NCI-H1436 treated with DMSO at 0.1 percent for 48 hours (cell line): ENCODE measurements at places on chromosomes 16 and 17.

- DNase-seq = no peak
Observed at GRCh38 chr17:76134911-76135809, 5.9 kb downstream of the FOXJ1 start.

- DNase-seq = no peak
Observed at GRCh38 chr16:15874745-15875314, 13.6 kb downstream of the CEP20 start.

DNA sequence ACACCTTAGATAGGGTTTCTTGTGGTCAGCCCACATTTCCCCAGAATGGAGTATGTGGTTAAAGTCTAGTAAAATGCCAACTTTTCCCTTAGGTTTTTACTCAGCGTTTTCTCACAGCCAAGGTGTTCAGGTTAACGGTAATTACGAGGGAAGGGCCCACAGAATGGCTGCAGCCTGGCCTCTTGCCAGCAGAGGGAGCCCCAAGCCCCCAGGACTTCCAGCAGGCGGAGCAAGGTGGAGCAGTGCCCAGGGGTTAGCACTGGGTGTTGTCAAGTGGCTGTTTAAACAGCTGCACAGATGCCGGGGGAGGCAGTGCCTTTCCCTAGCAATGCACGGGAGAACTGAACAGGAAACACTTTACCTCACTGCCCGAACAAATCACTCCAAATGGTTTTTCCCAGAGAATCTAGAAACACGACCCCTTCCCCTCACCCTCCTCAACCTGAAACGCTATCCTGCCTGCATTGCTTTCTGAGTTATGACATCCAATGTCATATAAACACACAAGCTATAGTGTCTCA, 6.6 kb downstream of the PHB1 start:
- peak; percentile 47 for DNase-seq

GRCh38 chr16:58732545-58733247, 1.4 kb downstream of the GOT2 start:
- DNase-seq = no peak

DNA sequence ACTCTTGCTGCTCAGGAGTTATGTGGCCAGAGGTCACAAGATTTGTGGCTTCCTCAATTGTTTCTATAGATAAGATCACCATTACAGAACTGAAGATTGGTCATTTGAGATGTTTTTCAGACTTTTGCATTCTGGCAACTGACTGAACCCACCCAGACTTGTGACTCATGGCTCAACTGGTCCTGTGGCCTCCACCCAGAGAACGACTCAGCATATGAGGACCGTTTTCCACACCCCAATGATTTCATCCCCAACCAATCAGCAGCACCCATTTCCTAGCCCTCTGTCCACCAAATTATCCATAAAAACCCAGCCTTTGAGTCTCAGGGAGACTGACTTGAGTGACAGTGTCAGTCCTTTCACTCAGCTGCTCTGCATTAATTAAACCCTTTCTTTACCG, 143.2 kb upstream of the ASIC2 start:
- no peak for DNase-seq

DNA sequence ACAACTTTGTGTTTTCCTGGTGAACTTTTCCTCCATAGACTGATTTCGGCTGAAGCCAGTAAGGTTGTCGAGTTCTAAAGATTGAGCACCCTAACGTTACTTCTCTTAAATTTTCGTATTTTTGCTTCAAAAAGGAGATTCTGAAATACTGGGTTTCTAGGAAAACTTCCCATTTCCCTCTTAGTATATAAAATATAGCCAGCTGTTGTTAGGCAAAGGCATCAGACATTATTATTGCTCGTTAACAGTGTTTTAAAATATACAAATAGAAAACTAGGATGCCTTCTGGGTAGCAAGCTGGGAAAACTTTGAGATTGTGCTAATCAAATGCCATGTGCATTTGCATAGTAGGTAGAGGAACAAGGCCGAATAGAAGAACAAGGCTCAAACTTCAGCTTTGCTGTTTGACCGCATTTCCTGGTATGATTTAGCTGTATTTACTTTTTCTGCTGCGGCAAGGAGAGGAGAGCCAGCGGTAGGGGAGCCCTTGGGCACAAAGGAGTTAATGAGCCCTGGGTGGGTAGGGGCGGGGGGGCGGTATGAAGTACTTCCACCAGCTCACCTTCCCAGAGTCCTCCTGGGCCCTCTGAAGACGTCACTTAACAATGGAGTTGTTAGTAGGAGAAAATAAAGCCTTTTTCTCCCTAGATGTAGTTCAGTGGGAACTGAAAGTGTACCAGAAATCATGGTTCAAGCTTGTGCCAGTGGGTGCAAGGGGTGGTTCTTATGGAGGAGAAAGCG, 151.9 kb downstream of the MSI2 start:
- peak; percentile 68 for DNase-seq

DNA sequence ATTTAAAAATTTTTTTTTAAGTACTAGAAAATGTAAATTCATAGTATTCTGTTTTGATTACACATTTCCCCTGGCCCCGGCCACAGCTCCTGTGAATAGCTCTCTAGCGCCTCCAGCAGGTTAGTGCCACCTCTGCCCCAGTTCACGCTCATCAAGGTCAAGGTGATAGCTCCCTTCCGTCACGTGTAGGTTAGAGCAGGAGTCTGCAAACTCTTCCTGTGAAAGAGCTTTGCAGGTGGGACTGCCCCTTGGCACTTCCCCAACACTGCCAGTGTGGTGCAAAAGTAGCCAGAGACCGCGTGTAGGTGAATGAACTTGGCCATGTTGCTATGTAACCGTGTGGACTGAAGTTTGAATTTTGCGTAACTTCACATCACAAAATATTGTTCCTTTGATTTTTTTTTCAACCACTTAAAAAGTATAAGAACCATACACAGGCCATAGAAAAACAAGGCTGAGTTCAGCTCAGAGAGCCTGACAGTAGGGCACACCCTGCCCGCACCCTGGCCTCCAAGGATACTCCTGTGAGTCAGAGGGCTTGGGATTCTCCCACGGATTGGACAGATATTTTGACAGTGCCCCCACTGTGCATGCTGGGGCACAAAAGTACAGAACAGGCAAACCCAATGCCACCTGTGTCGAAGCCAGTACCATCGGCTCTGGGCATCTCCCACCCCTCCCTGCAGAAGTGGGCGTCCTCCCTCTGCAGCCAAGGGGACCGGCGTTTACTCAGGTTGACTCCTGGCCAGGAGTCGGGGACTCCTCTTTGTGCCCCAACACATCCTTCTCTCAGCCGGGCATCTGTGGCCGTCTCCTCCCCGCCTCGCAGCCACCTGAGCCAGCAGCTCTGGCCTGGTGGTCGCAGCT, 92.0 kb upstream of the CHMP6 start:
- no peak for DNase-seq

DNA sequence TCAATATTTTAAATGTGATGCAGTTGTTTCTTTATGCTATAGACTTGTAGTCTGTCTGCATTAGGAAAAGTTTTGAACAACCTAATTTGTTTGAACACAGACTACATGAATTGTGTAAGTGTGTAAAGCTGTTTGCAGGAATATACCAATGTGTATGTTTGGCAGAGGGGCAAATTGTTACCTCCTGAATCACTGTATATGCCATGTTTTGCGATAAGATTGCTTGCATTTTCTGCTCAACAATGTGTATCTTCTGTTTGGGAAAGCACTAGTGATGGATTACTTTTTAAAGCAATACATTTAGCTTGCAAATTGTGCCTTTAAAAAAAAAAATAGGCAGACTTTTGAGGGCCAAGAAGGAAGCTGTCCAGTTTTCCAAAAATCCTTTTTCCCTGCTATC, 14.6 kb downstream of the RBBP6 start:
- no peak for DNase-seq

DNA sequence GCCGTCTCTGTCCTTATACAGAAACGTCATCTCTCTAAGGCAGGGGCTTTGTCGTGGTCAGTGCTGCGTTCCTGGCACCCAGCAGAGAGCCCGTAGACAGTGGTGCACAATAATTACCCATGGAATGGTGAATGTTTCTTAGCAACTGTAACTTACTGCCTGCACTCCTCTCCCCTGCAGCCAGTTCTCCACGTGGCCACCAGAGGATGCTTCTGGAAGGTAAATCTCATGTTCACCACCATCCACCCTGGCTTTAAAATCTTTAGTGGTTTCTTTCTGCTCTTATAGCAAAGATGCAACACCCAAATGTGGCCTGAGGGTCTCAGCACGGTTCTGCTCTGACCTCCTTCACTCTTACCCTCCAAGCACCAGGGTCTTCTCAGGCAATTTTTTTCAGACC, 150.8 kb downstream of the GRIN2A start:
- no peak for DNase-seq

- no peak for DNase-seq
Observed at GRCh38 chr16:72639494-72639893, 408.4 kb downstream of the ZFHX3 start.

DNA sequence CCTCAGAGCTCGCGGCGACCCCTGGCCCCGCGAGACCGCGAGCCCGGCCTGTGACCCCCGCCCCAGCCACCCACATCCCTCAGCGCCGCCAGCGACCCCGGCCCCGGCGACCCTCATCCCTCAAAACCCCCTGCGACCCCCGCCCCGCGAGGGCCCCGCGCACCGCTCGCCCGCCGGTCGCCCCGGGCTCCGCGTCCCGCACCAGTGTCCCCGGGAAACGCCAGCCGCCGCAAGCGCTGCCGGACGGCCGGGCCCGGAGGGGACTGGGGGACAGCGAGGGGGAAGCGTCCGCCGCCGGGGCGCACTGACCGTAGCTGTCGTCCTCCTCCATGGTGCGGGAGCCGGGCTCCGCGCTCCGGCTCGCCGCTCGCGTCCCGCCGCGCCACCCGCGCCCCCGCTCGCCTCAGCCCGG, at the start of gene CYTH1:
CYTH1 (minus strand) TSS at position 381 of the 412 bp plus-strand sequence; CDS start at position 331, 50 bp downstream.
- no peak for DNase-seq

DNA sequence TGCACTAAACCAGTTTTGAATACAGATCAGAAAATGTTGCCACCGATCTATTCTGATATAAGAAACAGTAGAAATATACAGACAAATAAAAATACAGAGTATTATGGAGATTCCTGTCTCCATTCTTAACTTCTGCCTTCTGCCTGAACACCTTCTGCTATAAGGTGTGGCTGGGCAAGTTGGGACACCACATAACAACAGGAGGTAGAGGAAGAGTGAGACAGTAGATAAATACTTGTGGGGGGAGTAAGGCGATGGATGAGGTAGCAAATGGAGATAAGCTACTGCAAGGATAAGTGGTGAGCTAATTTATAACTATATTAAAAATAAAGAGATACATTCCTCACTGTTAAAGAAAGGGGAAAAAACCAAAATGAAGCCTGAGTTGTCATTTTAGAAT, 143.7 kb downstream of the CDH8 start:
- no peak for DNase-seq

DNA sequence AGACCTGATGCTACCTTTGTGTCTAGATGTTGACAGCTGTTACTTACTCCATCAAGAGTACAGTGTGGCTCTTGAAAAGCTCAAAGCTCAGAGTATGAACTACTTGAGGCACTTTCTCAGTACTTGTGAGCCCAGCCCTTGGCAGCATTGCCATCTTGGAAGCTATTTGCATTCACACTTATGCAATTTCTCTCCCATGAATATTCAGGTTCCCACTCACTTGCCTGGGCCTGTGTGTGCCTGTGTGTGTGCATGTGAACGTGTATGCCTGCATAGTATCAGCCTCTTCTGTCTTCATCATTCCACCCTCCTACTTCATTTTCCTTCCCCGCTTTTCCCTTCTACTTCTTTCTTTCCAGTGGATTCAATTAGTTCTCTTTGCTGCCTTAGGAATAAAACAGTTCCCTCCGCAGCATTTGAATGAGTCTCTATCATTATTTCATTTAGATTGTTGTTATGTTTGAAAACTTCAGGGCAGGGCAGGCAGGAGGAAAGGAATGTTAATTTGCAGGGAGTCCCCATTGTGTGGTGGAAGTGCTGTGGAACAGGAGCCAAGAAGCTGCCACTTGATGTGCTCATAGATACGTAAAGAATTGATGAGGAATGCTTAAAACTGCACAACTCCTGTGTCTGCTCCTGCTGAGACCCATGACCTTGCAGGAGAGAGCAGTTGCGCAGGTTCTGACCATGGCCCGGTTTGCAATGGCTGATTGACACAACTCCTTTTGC, 58.9 kb downstream of the HS3ST4 start:
- DNase-seq = no peak

GRCh38 chr17:17206913-17207335, 791 bp upstream of the PLD6 start:
- DNase-seq = no peak

GRCh38 chr16:4433228-4433627, 7.6 kb downstream of the DNAJA3 start:
- no peak for DNase-seq

GRCh38 chr17:48012151-48012520, 25.5 kb downstream of the COPZ2 start:
- DNase-seq = peak; percentile 77

DNA sequence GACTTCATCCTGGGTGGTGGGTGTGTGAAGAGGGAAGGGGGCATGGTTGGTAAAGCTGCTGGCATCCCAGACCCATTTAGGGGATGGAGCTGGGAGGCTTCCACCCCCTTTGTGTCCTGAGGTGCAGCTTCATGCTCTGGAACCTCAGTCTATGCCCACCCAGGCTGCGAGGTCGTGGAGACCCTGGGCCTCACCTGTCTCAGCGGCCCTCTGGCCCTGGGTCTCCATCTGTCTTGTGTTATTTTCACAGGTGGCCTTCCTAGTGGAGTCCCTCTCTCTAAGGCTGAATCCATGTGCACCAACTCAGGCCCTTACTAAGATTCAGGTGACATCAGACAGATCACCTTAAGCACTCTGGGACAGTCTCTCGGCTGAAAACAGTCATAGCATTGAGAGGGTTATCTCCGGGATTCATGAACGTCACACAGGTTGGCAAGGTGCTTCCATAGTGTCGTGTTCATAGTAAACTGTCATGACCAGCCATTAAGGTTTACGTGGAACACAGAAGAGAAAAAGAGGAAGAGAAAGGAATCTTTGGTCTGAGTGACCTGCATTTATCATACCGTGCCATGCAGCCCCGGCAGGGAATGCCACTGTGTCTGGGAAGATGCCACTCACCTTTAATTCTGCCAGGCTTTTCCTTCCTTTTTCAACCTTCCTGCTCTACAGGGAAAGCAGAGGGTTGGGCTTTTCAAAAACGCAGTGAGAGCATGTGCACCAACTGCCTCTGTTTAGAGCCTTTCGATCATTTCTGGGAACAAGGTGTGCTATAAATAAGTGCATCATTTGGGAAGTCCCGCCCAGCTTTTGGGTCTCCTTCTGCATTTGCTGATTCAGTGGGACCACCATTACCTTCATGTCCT, 4.5 kb upstream of the FOXL1 start:
- DNase-seq = no peak

DNA sequence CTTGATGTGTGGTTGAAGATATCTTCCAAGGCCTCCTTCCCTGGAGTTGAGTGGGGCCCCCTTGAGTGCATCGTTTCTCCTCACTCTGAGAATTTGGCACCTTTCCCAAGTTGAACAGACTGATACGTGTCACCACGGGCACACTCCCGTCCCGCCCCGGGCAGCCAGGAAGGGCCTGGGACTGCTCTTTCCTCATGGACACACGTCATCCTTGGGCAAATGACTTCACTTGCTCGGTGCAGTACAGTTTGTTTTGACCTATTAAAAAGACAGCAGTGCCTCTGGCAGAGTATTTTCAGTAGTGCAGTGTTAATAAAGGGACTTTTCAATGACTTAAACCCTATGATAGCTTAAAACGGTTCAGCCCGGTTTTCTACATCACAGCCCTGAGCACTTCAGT, 59.9 kb downstream of the SEC14L1 start:
- DNase-seq = no peak

GRCh38 chr16:55475919-55476318, 3.1 kb upstream of the MMP2 start:
- DNase-seq = no peak
